ENCODE measurements at places on chromosomes 7 and 10.

DNA sequence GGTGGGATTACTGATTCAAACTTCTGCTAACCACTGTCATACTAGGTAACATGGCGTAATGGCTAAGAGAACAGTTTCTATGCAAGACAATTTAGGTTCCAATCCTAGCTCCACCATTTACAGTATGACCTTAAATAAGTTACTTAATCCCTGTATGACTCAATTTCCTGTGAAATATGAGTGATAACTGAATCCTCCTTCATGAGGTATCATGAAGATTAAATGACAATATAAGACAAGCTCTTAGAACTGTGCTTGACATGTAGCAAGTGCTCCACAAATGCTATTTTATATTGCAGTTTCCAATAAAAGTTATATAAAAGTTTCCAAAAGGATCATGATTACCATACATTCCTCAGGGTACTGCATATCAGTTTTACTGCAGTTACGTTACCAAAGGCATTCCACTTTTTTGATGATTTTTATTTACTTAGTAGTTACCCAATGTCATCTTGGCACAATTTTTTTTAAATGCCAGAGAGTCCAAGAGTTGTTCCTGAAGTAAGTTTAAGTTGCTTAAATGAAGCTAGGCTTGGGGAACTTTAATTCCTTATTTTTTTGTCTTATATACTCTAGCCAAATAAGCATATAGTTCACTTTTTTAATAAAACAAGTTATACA is 7.1 kb downstream of the DOCK4 start:
- DNase-seq: no peak

DNA sequence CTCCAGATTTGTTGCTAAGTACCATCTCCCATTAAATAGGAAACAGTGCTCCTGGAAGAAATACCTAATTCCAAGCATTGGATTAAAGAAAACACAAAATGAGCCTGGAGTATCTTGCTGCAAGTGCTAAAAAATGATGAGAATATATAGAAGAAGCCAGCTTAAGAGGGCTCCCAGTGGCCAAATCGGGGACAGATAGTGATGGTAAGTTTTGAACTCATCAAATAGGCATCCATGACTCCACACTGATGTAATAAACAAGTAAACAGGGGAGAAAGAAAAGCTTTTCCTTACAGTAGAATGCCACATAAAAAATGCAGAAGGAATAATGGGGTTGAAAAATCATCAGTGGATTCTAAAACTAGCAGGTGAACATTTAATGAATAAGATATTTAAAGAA is 72.4 kb downstream of the CTTNBP2 start:
- DNase-seq: no peak

GRCh38 chr7:29471444-29472138 is 92.0 kb upstream of the PRR15 start:
- DNase-seq: no peak

DNA sequence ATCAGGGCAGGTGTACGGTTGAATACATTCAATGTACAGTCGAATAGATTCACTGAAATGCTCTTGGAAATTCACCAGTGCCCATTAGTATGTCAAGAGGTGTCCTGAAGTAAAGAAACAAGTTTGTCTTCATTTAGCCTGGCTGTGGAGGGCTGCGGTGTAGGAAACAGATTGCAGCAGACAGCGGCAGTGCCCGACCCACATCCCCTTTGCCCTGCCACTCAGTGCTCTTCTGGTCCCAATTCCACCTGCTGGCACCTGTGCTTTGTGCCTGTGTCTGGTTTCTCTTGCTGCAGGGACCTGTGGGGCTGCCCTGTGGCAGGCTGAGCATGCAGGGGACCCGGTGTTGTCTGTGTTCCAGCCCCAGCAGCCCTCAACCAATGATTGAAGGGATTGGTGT is 183.7 kb downstream of the RPS24 start:
- DNase-seq: no peak

GRCh38 chr7:82241356-82241755 is 202.2 kb downstream of the CACNA2D1 start:
- DNase-seq: no peak

- no peak for DNase-seq
Observed at GRCh38 chr10:128440513-128441160, 314.4 kb upstream of the MKI67 start.

DNA sequence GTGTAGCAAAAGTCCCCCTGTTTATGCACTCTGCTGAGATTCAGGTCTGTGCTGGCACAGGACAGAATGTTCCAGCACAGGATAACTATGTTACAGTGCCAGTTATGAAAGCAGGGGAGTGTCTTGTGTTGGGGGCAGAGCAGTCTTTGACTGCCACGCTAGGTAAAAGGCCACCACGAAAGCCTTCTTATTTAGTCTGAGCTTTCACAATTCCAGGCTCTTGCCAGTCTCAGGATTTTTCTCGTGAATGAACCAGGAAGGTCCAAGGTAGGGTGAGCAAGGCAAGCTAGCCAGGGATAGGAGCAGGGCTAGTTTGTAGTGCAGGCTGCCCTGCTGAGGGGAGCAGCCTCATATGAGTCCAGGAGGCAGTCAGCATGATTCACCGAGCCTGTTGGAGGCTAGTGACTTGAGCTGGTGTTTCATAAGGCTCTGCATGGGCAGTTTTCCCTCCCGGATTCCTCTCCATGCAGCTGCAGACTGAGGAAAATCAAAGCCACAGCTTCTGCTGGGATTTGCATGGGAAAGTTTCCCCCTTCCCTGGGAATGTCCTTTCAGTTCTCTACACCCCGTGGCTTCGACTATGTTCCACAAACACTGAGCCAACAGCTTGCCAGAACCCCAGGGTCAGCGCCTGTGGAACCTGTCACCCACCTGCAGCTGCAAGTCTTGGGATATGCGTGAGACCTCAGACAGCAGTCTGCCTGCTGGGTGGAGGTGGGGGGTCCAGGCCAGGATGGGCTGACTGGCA is 112.3 kb downstream of the JCAD start:
- DNase-seq: no peak

DNA sequence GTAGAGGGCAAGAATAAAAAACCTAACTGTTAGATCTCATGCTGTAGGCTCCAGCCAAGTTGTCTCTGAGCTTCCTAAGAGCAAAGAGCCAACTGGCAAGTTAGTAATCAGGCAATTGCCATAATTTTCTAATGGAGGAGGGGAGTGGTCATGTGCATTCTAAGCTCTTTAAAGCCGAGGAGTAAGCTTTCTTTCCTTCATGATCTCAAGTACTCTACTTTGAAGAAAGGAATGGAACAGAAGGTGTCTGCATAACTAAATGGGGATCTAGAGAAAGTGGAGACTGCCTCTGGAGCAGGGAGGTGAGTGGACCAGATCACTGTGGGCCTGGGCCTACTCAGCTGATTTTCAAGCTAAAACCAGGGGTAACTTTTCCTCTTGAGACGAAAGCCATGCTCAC is 37.7 kb upstream of the TOMM7 start:
- DNase-seq: no peak

- no peak for DNase-seq
Observed at GRCh38 chr10:79051766-79052165, 17.0 kb upstream of the ZMIZ1 start.

DNA sequence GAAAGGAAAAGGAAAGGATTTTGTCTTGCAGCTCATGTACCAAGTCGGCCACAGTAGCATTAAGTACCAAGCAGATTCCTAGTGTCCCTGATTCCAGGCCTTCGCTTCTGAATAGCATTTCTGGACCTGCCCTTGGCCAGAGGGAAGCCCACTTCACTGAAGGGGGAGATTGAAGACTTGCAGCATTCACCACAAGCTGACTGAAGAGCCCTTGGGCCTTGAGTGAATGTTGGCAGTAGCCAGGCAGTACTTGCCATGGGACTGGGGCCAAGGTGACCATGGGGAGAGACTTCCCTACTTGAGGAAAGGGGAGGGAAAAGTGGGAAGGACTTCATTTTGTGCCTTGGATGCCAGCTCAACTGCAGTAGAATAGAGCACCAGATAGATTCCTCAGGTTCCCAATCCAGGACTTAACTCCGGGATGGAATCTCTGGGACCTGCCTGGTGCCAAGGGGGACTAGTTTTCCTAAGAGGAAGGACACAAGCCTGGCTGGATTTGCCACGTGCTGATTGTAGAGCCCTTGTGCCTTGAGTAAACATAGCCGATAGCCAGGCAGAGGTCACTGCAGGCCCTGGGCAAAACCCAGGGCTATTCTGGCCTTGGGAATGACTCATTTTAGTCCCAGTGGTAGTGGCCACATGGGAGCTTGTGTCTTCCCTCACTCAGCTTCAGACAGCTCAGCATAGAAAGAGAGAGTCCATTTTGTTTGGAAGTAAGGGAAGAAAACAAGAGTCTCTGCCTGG is 141.7 kb upstream of the KCND2 start:
- DNase-seq: no peak

Data from activated naive CD4-positive, alpha-beta T cell treated with Interleukin-2 at 50 U/mL for 16 hours (primary cell).